ENCODE measurements at places on chromosomes 6 and 20.
A peak's percentile ranks its signal among the peaks of the same experiment; 100 is the strongest.

- DNase-seq, result no peak
Observed at GRCh38 chr6:18211338-18211737, 53.0 kb downstream of the DEK start.

DNA sequence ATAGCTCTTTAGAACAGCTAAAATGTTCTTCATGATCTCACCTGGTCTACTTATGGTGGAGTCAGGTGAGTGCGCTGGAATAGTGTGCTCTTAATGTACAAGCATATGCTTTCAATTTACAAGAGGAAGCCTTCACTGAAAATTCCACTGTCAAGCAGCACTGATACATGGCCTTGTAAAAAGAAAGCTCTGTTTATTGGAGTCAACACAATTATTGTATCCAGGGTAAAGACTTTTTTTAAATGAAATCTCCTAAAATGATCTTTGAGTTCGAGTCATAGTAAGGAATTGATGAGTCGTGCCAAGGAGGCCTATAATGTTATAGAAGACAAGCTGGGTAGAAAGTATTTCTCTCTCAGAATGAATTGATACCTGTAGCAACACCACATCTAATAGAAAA is 41.6 kb upstream of the CARMIL1 start:
- DNase-seq, result no peak

GRCh38 chr6:13165502-13166172 is 162.7 kb downstream of the TBC1D7 start:
- DNase-seq, result no peak

GRCh38 chr6:165181951-165182414 is 127.4 kb downstream of the C6orf118 start:
- no peak for DNase-seq

GRCh38 chr6:126054258-126054702 is 67.9 kb downstream of the TRMT11 start:
- DNase-seq, result no peak

GRCh38 chr6:154096834-154097233 is 57.8 kb downstream of the OPRM1 start:
- DNase-seq, result no peak

GRCh38 chr20:59455402-59456341 is 148.7 kb upstream of the PHACTR3 start:
- DNase-seq, result no peak

DNA sequence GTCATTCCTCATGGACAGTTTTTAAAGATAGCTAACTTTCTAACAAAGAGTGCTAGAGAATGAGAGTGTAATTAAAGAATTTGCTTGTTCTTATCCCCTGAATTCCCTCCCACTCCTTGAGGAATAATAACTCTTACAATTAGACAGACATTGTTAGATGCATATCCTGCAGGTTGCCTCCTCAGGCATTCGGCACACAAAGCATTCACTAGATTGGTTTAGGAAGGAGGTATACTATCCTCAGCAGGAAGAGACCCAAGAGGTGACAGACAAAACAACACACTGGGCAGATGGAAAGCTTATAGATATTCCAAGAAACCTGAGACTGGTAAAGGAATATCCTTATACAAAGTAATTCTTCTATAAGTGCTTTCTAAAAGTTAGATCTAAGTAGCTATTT is 109.1 kb upstream of the FAM184A start:
- no peak for DNase-seq

DNA sequence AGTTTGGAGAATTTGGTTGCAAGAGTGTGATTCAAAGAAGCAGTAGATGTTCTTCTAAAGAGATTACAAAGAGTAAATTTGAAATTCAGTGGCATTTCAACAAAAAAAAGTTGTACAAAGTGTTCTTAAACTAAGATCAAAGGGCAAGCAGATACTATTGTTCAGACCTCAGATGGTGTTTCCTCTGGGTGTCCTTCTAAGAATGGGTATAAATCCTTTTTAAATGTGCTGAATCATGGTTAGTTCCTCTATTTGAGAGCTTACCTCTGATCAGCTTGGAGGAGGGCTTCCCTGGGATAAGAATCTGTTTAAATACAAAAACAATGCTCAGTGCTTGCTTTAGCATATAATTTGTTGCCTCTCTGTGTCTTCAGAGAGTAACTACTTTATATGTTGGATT is 6.3 kb downstream of the BMP6 start:
- DNase-seq, result no peak

- DNase-seq, result no peak
Observed at GRCh38 chr6:116515141-116515540, 3.7 kb downstream of the CALHM5 start.

GRCh38 chr20:10171864-10172751 is 46.5 kb upstream of the SNAP25 start:
- peak; percentile 52 for DNase-seq

DNA sequence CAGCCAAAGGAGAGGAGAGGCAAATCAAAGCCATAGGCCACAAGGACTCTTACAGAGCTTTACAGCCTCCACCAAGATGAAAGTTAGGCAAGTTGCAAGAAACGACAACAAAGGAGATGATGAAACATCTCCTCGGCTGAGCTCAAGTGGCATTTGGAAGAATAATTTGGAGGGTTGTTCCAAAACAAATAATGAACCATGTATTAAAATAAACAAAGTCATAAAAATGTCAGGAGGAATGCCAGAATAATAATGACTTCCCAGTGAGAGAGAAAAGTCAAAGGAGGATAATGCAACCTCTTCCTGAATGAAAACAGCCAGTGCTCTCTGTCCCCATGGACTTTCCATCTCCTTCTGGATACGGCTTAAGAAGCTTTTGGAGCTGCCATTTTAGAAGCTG is 371.4 kb upstream of the ID4 start:
- DNase-seq, result peak; percentile 62

DNA sequence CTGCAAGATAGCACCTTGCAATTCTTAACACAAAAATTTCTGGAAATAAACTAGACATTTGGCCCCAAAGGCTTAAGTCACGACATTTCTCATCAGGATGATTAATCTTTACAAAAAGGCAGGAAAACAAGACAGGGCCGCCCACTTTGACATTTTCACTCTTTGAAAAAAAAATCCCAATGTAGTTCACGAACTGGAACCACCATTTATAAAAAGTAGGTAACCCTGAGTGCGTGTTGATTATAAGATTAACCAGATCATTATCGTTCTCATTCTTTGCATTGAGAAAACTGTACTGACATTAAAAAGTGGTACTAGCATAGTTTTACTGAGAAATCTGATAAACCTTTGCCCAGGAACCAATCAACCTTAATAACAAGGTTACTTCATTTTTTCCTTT is 108.8 kb downstream of the HUS1B start:
- DNase-seq, result no peak

DNA sequence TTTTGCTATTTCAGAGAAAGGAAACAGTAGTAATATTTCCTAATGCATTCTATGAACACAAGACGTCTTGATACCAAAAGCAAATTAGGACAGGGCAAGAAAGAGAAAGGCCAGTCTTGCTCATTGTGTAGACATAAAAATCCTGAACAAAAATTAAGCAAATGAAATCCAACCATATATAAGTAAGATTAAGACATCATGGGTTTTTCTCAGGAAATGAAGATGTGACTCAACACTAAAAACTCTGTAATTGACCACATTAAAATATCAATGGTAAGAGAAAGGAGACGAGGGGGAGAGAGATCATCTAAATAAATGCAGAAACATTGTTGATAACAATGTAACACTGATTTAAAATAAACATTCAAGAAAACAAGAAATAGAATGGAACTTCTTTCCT is 205.4 kb downstream of the SOD2 start:
- no peak for DNase-seq

GRCh38 chr6:166659581-166659980 is 32.5 kb upstream of the RPS6KA2 start:
- no peak for DNase-seq

- no peak for DNase-seq
Observed at GRCh38 chr6:170522565-170523183, 30.4 kb downstream of the PSMB1 start.

DNA sequence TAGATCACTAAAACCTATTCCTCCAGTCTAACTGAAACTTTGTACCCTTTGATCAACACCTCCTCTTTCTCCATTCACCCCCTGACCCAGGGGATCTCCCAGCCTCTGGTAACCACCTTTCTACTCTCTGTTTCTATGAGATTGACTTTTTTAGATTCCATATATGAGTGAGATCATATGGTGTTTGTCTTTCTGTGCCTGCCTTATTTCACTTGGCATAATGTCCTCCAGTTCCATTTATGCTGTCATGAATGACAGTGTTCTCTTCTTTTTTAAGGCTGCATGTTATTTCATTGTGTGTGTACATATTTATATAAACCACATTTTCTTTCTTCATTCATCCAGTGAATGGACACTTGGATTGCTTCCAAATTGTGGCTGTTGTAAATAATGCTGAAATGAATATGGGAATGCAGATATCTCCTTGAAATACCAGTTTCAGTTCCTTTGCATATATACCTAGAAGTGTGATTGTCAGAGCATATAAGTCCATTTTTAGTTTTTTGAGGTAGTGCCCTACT is 57.7 kb downstream of the DHX35 start:
- DNase-seq, result no peak

DNA sequence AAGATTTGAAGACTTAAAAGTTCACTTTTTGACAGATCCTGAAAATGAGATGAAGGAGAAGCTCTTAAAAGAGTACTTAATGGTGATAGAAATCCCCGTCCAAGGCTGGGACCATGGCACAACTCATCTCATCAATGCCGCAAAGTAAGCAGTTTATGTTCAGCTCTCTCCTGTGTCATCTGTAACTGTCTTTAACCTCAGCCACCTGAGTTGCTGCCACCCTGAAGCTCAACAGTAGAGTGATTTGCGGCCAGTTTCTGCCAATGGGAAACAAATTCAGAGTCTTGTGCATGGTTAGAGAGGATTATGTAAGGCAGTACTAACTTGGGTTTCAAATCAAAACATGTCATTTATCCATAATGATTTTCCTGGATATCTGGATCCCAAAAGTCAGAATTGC is 10.1 kb downstream of the TNFAIP3 start:
- no peak for DNase-seq

- no peak for DNase-seq
Observed at GRCh38 chr6:157412791-157413190, 31.8 kb downstream of the ZDHHC14 start.

- DNase-seq, result no peak
Observed at GRCh38 chr20:3930265-3931206, 41.3 kb downstream of the PANK2 start.

- peak; percentile 16 for DNase-seq
Observed at GRCh38 chr6:150535151-150535804, 64.4 kb upstream of the PLEKHG1 start.

- DNase-seq, result no peak
Observed at GRCh38 chr6:106254636-106255035, 70.9 kb downstream of the ATG5 start.

DNA sequence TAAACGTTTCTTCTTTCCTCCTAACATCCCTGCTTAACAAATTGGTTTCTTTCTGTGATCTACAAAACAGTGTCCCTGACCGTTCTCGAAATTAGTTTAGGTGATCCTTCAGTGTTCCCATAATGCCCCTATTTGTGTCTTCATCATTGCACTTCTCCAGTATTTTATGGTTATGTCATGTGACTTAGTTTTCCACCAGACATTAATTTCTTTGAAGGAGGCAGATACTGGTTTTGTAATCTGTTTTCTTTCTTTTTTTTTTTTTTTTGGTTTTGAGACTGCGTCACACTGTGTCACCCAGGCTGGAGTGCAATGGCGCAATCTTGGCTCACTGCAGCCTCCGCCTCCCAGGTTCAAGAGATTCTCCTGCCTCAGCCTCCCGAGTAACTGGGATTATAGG is 49.2 kb downstream of the FAM217A start:
- DNase-seq, result no peak

DNA sequence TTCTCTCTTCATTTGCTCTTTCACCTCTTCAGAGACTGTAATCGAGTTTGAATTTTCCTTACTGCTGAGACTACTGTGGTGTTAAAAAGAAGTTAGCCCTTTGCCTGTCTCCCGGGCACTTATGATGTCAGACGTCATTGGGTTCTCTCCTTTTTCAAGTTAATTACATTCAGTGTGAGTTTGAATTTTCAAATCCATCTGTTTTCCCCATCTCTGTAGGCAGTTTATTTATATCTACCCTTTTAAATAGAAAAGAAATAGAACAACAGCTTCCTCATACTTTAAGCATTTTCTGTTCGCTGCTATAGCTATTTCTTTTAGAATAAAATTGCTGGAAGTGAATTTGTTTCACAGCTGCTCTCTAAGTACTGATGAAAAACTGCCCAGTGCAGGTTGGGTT is 81.4 kb downstream of the MCHR2 start:
- DNase-seq, result no peak

Measured in DMS153 (cell line).